ENCODE measurements at places on chromosomes 2 and 18.

GRCh38 chr2:40955635-40956034 is 503.7 kb upstream of the SLC8A1 start:
- no peak for DNase-seq

- no peak for DNase-seq
These were observed 1.4 kb downstream of the RNF138 start for GRCh38 chr18:32093102-32093511.

DNA sequence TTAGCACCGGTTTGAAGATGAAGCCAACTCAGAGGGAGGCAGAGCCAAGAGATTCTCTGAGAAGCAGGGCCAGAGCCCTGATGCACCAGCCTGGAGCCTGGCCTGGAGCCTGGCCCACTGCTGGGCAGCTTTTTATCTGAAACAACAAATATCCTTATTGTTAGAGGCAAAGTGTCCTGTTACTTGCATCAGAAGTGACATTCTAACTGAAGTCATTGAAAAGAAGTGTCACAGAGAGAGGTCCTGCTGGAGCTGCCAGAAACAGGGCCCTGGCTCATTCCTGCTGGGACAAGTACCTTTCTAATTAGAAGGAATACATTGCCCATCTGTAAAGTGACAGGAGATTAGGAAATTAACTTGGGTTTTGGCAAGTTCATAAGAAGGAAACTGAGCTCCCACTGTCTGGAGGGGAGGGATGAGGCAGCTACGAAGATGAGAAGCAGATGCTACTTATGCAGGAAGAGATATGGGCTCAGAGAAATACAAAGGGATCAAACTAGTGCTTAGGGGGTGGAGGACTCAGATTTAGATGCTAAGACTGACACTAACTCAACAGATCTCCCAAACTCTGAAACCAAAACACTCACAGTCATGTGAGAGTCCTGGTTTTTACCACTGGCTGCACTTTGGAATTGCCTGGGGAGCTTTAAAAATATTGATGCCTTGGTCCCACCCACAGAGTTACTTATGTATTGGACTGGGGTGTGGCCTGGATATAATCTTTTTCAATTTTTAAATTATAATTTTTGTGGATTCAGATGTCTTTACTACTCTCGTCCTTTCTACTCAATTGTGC is 11.0 kb upstream of the HK2 start:
- DNase-seq = no peak

DNA sequence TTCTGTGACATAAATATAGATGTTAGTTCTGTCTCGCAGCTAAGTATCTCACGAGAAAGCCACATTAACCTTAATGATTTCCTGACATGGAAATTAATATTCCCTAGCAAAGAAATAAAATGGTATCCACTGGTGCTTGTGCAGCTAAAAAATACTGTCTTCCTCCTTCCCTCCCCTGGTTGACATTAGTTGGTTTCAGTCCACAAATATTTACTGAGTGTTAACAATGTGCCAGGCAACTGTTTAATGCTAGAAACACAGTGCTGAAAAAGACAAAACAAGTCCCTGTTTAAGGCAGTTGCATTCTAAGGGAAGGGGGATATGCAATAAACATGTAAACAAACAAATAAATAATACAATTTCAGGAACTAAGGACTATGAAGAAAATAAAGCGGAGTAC is 44.2 kb upstream of the VPS54 start:
- DNase-seq = no peak

DNA sequence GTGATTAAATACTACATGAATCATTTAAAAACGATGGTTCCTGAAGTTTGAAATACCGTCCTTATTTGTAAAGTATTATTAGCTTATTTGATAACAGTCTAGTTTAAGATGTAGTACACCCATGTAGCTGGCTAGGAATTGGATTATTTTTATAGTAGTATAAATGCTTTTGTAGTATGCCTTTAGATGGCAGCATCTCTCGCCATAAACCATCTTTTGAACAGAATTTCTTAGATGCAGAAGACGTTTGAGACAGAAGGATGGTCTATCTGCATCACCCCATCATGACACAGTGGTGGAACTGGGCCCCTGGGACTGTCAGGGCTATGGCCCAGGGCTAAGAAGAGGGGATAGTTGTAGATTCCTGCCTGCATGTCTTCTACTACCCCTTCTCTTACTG is 152.7 kb downstream of the WDSUB1 start:
- DNase-seq = no peak

GRCh38 chr2:219274361-219274921 is 4.7 kb upstream of the DNAJB2 start:
- no peak for DNase-seq

DNA sequence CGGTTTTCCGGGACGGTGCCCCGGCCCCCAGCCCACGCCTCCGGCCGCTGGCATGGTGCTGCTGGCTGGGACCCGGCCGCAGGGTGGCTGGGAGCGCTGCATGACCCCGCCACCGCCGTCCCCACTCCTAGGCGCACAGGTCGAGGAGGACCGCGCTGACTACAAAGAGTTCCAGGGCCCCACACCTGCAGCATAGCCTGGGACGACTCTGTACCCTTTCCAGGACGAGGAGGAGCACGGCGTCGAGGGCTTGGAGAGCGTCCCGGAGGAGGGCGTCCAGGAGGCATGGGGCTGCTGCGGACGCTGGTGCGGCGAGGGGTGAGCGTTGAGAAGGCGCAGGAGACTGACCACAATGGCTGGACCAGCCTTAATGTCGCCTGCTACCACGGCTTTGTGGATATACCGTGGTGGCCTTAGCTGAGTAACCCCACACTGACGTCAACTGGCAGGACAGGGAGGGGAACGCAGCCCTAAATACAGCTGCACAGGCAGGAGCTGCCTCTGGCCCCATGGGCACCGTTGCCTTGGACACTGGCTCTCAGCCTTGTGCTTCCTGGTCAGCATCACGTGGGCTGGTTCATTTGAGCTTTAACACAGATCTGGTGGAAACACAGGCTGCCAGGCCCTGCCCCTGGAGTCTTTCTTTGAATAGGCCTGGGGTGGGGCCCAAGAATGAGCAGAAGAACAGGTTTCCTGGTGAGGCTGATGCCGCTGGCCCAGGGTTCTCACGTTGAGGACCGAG is 40.9 kb upstream of the TRIM43B start:
- DNase-seq = no peak

DNA sequence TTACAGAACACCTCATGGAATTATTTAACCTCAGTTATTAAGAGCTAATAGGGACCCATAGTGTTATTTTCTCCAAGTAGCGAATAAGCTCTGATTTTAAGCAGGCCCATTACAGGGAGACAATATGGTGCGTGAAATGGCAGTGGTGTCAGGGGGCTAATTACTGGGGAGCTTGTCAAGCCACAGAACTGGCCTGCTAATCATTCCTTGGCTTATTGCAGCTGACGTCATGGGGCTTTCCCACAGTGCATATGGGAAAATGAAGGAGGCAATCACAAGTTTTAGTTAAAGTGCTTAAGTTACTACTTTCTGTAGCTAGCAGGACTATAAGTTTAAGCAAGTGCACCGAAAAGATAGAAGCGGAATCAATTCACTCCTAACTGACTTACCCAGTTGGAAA is 262.5 kb downstream of the TGIF1 start:
- no peak for DNase-seq

- no peak for DNase-seq
These were observed 46.4 kb downstream of the HEATR5B start for GRCh38 chr2:37037771-37038170.
